Suppressor macrophage (primary cell): ENCODE measurements at places on chromosomes 4 and X.

- DNase-seq = no peak
These were observed 383.3 kb downstream of the GRXCR1 start for GRCh38 chr4:43275779-43276178.

- DNase-seq = peak; percentile 88
These were observed 36.6 kb downstream of the CCNG2 start for GRCh38 chr4:77193511-77194102.

DNA sequence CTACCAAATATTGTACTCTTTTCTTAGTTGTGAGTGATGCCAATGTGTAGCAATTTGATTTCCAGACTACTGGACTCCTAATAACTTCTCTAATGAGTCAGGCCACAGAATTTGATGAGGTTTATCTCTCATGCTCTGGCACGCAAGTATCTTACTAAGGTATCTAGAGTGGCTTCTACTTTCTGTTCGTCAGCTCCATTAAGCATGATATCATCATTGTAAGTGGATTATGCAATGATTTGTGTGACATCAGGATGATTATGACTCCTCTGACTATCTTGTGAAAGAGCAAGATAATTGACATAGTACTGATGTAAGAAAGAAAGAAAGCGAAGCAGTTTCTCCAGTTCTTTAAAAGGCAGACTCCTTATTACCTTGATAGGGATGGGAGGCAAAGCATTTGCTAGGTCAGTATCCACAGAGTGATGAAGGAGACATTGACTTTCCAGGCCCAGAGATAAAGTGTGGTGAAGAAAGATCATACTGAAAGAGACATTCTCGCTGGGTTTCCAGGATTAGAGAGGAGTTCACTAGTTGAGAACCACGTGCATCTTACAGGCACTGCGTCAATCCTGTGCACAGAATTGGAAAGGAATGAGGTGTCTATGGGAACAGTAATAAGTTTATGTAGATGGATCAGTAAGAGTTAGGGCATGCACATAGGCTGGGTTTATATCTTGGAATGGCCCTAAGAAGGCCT lies 161.9 kb upstream of the STK26 start:
- no peak for DNase-seq

GRCh38 chr4:140085062-140085622 lies 68.8 kb downstream of the MAML3 start:
- no peak for DNase-seq
